ENCODE measurements at places on chromosomes 11 and 22. TPM values are rescaled to one million over a fixed set of nuclear protein-coding genes. Genes with fewer than 3 reads are reported as not detected.

GAL3ST3 gene
- polyA plus RNA-seq, result 0.32 TPM

HEPN1 gene
- not detected for polyA plus RNA-seq

OR9G4 gene
- not detected for polyA plus RNA-seq

SLN gene
- polyA plus RNA-seq, result 2,101 TPM

RIBC2 gene
- polyA plus RNA-seq, result 2.1 TPM

Measured in muscle of arm (tissue), 14 donors.